ENCODE measurements at places on chromosomes 11 and 22.

- DNase-seq: no peak
Observed at GRCh38 chr22:47064416-47064815, 302.0 kb downstream of the TBC1D22A start.

DNA sequence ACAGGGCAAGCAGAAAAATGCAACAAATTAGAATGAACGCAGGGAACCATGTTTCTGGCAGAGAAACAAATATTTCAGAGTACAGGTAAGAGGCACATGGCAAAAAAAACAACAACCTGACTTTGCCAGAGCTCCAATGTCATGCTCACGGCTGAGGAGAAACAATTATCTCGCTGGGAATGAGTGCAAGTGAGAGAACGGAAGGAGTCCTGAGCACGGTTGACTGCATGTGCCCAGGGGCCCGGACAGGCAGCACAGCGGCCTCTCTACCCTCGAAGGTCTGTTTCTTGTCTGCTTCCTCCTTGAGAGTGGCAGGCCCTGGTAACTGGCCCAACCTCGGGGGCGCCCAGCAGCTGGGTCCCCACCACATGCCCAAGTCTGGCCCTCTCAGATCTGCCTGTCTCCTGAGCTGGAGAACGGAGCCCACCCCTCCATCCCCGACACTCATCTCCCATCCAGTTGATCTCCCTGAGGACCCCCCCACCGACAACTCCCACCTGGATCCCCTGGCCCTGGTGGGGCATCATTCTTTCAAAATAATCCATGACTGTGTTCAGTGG is 24.6 kb upstream of the RTN4R start:
- no peak for DNase-seq

DNA sequence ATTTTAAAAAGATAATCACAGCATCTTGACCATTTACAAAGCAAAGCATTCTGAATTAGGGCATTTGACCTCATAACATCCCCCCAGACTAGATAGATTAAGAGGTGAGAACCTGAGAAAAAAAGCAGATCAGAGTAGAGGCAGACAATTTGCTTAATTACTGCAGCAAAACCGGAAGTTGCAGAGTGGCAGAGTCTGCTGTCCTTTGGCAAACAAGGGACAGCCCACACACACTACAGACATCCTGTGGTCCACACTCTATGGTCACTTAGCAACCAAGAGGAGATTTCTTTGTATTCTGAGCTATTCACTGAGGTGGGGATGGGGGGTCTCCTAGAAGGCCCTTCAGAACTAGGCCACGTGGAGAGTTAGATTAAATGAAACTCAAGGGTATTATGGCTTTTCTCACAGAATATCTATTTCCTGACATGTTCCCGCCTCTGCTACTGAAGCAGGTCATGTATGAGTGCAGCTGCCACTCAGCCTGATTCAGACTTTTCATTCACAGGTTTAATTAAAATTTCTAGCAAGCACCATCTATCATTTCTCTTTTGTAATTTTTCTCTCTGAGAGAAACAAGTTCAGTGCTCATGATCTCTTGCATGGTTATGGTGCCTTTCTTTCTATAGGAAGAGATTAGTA is 48.5 kb downstream of the SVIP start:
- DNase-seq: no peak

- peak; percentile 45 for DNase-seq
Observed at GRCh38 chr11:69718147-69718546, 14.3 kb upstream of the FGF19 start.

DNA sequence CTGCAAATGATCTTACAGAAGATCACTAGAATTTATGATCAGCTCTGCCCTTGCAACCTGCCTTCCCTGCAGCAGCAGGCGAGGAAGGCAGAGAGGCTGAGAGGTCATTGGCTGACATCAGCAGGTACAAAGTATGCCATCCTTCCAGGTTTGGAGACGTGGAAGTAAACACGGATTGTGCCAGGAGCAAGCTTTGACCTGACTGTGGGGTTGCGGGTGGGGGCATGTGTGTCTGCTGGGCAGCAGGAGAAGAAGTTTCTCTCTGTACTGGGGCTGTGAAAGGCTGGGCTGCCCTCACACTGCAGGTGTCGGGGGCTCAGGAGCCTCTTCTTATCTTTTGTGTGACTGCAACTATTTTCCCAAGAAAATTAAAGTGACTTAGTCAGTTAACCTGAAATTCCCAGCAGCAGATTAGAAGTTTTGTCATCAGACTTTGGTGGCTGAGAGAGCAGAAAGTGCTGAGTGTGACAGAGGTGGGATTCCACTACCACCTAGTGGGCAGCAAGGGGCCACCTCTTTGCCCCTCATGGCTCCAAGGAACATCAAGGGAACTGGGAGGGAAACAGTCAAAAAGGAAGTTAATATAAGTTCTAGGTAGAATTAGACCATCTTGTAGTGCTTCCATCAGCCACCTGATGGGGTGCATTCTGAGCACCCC is 565.9 kb downstream of the ETS1 start:
- DNase-seq: peak; percentile 87

- peak; percentile 54 for DNase-seq
Observed at GRCh38 chr11:67468056-67468455, 995 bp downstream of the TMEM134 start.
